ENCODE measurements at places on chromosomes 6 and 20. TPM values are rescaled to one million over a fixed set of nuclear protein-coding genes. Genes with fewer than 3 reads are reported as not detected.

The PI16 gene
- 7.5 TPM for polyA plus RNA-seq

The PDE10A gene
- 22.6 TPM for polyA plus RNA-seq

The VGLL2 gene
- not detected for polyA plus RNA-seq

The LRFN2 gene
- 0.85 TPM for polyA plus RNA-seq

The ZNF165 gene
- 5.1 TPM for polyA plus RNA-seq

The C6orf163 gene
- polyA plus RNA-seq: 4.4 TPM

The C20orf96 gene
- polyA plus RNA-seq: 36.4 TPM

The SRC gene
- polyA plus RNA-seq: 22.3 TPM

The METTL24 gene
- polyA plus RNA-seq: 15.6 TPM

The PSMB9 gene
- 6.4 TPM for polyA plus RNA-seq

The GSTA2 gene
- not detected for polyA plus RNA-seq

The ALDH5A1 gene
- 28.0 TPM for polyA plus RNA-seq

All from left renal pelvis (tissue), 4 donors.